Activated naive CD8-positive, alpha-beta T cell treated with anti-CD3 and anti-CD28 coated beads, Interleukin-2, amount 50 U/mL, for 24 hours (primary cell): ENCODE measurements at places on chromosomes 7 and 10.

DNA sequence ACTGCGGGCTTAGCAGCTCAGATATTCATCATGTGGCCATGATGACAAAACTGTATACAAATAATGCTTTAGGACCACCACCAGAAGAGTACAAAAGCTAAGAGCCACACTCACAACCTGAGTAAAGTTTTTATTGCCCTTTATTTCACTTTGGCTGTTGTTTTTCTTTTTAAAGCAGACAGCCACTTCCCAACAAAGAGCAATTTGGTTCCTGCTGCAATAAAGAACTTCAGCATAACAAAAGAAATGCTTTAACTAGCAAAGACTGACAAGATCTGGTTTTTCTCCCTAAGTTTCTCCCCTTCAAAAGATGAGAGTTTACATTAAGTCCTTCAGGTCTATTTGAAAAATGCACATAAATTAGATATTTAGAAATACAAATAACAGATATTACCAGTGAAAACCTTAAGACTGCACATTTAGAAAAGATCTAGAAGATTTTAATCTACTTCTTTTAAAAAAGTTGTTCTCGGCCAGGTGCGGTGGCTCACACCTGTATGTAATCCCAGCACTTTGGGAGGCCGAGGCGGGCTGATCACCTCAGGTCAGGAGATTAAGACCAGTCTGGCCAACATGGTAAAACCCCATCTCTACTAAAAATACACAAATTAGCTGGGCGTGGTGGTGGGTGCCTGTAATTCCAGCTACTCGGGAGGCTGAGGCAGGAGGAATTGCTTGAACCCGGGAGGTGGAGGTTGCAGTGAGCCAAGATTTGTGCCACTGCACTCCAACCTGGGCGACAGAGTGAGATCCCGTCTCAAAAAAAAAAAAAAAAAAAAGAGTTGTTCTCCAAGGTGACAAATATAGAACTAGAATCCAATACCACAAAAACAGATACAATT is 59.4 kb downstream of the WAPL start:
- DNase-seq: no peak

DNA sequence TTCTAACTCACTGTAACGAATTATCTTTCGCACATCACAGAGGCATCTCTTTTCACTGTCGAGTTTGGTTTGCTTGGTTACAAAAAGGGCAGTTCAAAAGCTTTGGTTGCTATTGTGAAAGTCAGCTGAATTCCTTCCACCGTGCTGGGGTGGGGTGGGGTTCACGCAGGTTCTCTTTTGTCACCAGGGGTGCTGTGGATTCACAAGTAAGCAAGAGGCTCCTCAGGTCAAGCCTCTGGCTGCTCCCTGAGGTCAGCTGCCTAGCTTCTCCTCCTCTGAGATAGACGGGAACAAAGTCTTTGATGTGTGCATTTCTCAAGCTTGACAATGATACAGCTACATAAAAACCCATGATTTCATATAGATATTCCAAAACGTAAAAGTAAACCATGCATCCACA is 47.7 kb downstream of the EGFR start:
- DNase-seq: no peak

- no peak for DNase-seq
These were observed 15.3 kb downstream of the NKX2-3 start for GRCh38 chr10:99548041-99548530.

- DNase-seq: peak; percentile 64
These were observed 1.4 kb downstream of the RHEB start for GRCh38 chr7:151518105-151518946.

GRCh38 chr10:32207544-32207943 is 139.4 kb downstream of the EPC1 start:
- peak; percentile 59 for DNase-seq

DNA sequence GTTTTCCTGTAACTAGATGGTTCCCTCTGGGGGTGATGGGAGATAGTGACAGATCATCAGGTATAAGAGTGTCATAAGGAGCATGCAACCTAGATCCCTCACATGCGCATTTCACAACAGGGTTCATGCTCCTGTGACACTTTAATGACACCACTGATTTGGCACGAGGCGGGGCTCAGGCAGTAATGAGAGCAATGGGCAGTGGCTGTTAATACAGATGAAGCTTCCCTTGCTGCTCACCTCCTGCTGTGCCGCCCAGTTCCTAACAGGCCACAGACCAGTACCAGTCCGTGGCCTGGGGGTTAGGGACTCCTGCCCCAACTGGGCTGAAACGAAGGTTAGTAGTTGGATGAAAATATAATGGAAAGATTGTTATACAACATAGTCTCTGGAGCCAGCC is 201.6 kb upstream of the LRRN3 start:
- no peak for DNase-seq

GRCh38 chr7:21238400-21239116 is 189.3 kb upstream of the SP4 start:
- no peak for DNase-seq

- DNase-seq: no peak
These were observed 89.0 kb downstream of the CH25H start for GRCh38 chr10:89118091-89118490.
